ENCODE measurements at places on chromosomes 2 and 18. TPM values are rescaled to one million over a fixed set of nuclear protein-coding genes. Genes with fewer than 3 reads are reported as not detected.

The CHRNA1 gene
- not detected for total RNA-seq

DNA sequence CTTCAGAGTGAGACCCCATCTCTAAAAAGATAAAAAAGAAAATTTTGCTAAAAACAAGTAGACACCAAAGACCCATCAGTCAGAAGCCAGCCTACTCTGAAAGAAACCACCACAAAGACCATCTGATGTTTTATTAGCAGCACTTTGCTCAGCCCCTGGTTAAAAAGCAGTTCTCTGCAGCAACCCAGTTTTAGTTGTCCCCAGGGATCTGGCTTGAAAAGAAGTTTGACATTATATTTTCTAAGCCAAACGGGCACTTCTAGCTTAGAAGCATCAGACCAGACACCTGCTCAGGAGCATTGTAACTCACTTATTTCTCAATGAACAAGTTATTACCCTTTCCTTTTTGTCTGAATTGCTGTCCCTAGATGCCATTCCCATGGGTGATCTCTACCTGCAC lies 164.2 kb upstream of the ETAA1 start:
- H3K4me1 ChIP-seq: peaks cover 8% of the 10 kb centered on the region
- H3K4me3 ChIP-seq: no peak overlapping the region
- no peaks in the 10 kb centered on the region for H3K36me3 ChIP-seq
- no peak for DNase-seq
- H3K27ac ChIP-seq: no peak overlapping the region
- no peaks in the 10 kb centered on the region for H3K27me3 ChIP-seq

The AQP12A gene
- total RNA-seq: 29.6 TPM

The XRCC5 gene
- total RNA-seq: 74.2 TPM

The FAM237A gene
- not detected for total RNA-seq

DNA sequence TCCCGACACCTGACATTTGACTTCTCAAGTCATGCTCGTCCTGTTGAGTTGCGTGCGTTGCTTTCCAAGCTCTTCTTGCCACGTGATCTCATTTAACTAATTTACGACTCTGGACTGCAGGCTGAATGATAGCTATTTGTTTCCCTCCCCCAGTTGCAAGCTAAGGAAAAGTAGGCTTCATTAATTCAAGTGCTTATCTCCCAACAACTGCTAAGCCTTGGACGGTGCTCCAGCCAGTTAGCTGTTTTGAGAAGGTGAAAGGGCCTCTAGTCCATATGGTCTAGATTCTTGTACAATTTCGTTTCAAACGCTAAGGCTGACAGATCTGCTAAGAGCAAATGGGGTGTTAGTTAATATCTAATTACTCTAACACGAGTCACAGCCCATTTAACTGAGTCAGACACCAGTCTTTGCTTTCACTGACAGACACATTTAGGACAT lies 21.1 kb downstream of the GPR45 start:
- DNase-seq: no peak
- no peaks in the 10 kb centered on the region for H3K4me1 ChIP-seq
- H3K27me3 ChIP-seq: no peaks in the 10 kb centered on the region
- H3K27ac ChIP-seq: no peak overlapping the region

The TACR1 gene
- total RNA-seq: not detected

GRCh38 chr2:232478571-232479340 lies 8.9 kb downstream of the ECEL1 start:
- H3K27me3 ChIP-seq: no peaks in the 10 kb centered on the region
- H3K4me1 ChIP-seq: no peaks in the 10 kb centered on the region
- H3K36me3 ChIP-seq: no peaks in the 10 kb centered on the region
- DNase-seq: no peak
- no peak overlapping the region for H3K27ac ChIP-seq

The BBS5 gene
- total RNA-seq: 8.2 TPM

DNA sequence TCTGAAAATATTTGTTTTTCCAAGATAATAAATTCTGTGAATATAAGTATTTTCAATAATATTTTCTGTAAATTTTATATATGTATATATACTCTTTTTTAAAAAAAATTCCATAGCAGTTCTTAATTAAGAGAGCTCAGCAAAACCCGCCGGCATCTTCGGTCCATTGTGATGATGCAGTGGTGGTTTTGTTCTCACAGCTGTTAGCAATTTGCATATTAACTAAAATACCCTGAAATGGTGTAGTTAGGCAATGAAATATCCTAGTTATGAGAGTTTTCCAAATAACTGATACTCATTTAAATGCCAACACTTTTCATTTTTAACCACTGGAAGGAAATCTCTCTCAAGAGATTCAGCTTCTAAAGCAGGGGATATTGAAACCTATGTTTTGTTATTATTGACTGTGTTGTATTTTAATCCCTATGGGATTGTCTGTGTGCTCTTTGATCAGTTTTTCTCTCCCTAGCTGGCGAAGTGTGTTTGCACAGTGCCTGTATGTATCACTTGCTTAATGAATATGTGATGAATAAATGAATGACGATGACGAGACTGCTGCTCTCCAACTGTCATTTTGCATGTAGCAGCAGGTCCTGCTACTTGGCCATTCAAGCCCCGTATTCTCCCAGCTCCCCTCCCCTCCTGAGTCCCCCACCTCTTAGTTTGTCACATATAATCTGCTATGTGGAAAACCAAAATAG lies 42.4 kb downstream of the PSMG2 start:
- H3K27me3 ChIP-seq: no peaks in the 10 kb centered on the region
- H3K4me1 ChIP-seq: no peaks in the 10 kb centered on the region
- no peak for DNase-seq
- no peak overlapping the region for H3K4me3 ChIP-seq
- no peaks in the 10 kb centered on the region for H3K36me3 ChIP-seq

GRCh38 chr2:98012561-98012991 lies 16.8 kb upstream of the TMEM131 start:
- no peak for DNase-seq
- H3K4me3 ChIP-seq: no peak overlapping the region
- H3K27me3 ChIP-seq: no peaks in the 10 kb centered on the region
- no peaks in the 10 kb centered on the region for H3K36me3 ChIP-seq

The ONECUT2 gene
- 2.6 TPM for total RNA-seq

DNA sequence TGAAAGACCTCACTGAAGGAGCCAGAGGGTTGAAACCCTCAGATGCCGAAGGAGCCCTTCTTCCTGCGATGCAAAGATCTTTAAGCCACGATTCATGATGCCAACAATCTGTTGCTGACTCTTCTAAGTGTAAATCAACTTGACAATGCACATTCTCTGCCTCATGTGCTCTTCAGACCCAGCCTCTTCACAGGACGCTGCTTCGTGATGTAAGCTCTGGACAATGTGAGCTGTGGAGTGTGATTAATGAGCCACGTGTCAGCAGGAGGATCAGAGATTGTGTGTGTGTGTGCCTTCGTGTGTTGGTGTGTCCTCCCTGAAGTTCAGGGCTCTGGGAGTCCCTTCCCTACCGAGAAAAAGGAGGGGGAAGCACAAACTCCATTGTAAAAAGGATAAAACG lies 26.5 kb upstream of the TWIST2 start:
- H3K27me3 ChIP-seq: no peaks in the 10 kb centered on the region
- H3K36me3 ChIP-seq: no peaks in the 10 kb centered on the region
- no peak for DNase-seq
- H3K27ac ChIP-seq: no peak overlapping the region
- H3K4me3 ChIP-seq: no peak overlapping the region

- H3K4me3 ChIP-seq: no peak overlapping the region
- H3K27ac ChIP-seq: no peak overlapping the region
- H3K36me3 ChIP-seq: no peaks in the 10 kb centered on the region
- H3K4me1 ChIP-seq: no peaks in the 10 kb centered on the region
Measured at GRCh38 chr2:23549821-23550530, 165.0 kb downstream of the KLHL29 start.

The NT5DC4 gene
- total RNA-seq: not detected

The DYSF gene
- total RNA-seq: 3.1 TPM

- no peak for DNase-seq
- no peaks in the 10 kb centered on the region for H3K4me1 ChIP-seq
- no peak overlapping the region for H3K27ac ChIP-seq
- no peak overlapping the region for H3K4me3 ChIP-seq
- no peaks in the 10 kb centered on the region for H3K36me3 ChIP-seq
- no peaks in the 10 kb centered on the region for H3K27me3 ChIP-seq
Measured at GRCh38 chr18:79552140-79552631, 127.4 kb upstream of the CTDP1 start.

DNA sequence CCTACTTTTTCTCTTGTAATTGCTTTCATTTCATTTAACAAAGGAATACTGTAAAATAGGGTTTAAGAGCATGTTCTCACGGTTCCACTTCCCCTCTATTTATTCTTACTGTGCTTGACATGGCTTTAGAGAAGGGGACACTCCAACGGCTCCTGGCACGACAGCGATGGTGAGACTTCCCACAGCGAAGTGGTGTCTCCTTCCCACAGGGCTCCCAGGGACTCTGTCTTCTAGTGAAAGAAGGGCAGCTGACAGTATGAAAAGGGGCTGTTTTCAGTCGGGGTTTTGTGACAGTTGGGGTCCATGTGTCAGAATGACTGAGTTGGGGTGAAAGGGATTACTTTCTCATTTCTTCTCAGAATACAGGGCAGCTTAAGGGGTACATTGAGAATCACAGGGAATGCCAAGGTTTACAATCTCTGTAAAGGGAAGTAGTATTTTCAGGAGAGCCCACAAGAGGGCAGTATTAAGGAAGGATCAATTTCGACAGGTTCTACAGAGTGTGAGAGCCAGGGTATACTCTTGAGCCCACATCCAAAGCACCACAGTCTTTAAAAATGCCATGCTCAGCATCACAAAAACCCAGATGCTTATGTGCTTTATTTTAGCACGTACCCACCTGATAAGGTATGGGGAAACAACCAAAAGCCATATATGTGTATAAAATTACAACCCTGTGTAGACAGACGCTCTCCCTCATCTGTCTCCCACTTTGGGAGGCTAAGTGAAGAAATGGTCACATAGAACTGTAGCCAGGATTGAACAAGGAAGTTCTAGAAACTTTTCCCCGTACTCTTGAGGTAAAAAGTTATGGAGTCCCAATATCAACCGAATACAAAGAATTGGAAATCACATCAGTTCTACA lies 31.3 kb upstream of the RAPGEF4 start:
- no peaks in the 10 kb centered on the region for H3K4me1 ChIP-seq
- H3K27ac ChIP-seq: no peak overlapping the region
- no peak overlapping the region for H3K4me3 ChIP-seq
- H3K36me3 ChIP-seq: no peaks in the 10 kb centered on the region
- no peak for DNase-seq

The CCDC148 gene
- total RNA-seq: 0.78 TPM

The DNAJC27 gene
- 58.7 TPM for total RNA-seq

The KCNE4 gene
- total RNA-seq: 4.6 TPM

GRCh38 chr2:393711-394696 lies 106.1 kb upstream of the ALKAL2 start:
- H3K36me3 ChIP-seq: no peaks in the 10 kb centered on the region
- H3K27ac ChIP-seq: no peak overlapping the region
- no peak for DNase-seq

GRCh38 chr2:5236249-5236648 lies 455.9 kb upstream of the SOX11 start:
- H3K4me1 ChIP-seq: no peaks in the 10 kb centered on the region
- H3K4me3 ChIP-seq: no peak overlapping the region
- no peak for DNase-seq

The MROH2A gene
- total RNA-seq: not detected

The IL18RAP gene
- total RNA-seq: 24.4 TPM

DNA sequence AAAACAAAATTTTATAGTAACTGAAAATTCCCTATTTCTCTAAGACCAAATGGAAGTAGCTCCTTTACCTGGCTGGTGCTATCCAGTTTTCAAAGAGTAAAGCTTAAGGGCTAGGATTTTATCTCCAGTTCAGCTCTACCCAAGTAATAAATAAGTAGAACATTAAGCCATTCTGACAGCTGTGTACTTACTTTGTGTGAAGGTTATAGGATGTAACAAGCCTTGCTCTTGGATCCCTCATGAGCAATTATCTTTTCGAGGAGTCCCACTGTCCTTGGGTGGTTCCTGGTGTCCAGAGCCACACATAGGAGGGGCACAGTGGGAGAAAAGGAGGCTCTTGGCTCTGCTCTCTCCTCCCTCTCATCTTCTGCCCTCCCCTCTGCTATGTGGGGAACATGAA lies 45.5 kb downstream of the KIF5C start:
- no peak for DNase-seq
- H3K36me3 ChIP-seq: no peaks in the 10 kb centered on the region
- no peaks in the 10 kb centered on the region for H3K27me3 ChIP-seq

The HOXD13 gene
- not detected for total RNA-seq

- no peak overlapping the region for H3K4me3 ChIP-seq
- DNase-seq: no peak
- H3K27ac ChIP-seq: no peak overlapping the region
- no peaks in the 10 kb centered on the region for H3K4me1 ChIP-seq
- no peaks in the 10 kb centered on the region for H3K27me3 ChIP-seq
- H3K36me3 ChIP-seq: no peaks in the 10 kb centered on the region
Measured at GRCh38 chr18:68874361-68874760, 76.5 kb downstream of the CCDC102B start.

- H3K36me3 ChIP-seq: no peaks in the 10 kb centered on the region
- H3K4me1 ChIP-seq: peaks cover 21% of the 10 kb centered on the region
- no peak overlapping the region for H3K27ac ChIP-seq
- no peak for DNase-seq
Measured at GRCh38 chr2:119541476-119541875, 2.8 kb upstream of the CFAP221 start.

The WNT10A gene
- total RNA-seq: not detected

- no peak overlapping the region for H3K4me3 ChIP-seq
- H3K27ac ChIP-seq: no peak overlapping the region
- DNase-seq: no peak
Measured at GRCh38 chr2:212357606-212358005, 181.0 kb downstream of the ERBB4 start.
